Right lung (tissue), 10 donors: ENCODE measurements at places on chromosomes 5 and 9. TPM values are rescaled to one million over a fixed set of nuclear protein-coding genes. Genes with fewer than 3 reads are reported as not detected.

PLPPR1 gene
- 22.6 TPM for polyA plus RNA-seq

GABBR2 gene
- polyA plus RNA-seq = 1.4 TPM

ORM2 gene
- 1.0 TPM for polyA plus RNA-seq

MARCOL gene
- polyA plus RNA-seq = not detected

NLN gene
- 25.3 TPM for polyA plus RNA-seq

DNA sequence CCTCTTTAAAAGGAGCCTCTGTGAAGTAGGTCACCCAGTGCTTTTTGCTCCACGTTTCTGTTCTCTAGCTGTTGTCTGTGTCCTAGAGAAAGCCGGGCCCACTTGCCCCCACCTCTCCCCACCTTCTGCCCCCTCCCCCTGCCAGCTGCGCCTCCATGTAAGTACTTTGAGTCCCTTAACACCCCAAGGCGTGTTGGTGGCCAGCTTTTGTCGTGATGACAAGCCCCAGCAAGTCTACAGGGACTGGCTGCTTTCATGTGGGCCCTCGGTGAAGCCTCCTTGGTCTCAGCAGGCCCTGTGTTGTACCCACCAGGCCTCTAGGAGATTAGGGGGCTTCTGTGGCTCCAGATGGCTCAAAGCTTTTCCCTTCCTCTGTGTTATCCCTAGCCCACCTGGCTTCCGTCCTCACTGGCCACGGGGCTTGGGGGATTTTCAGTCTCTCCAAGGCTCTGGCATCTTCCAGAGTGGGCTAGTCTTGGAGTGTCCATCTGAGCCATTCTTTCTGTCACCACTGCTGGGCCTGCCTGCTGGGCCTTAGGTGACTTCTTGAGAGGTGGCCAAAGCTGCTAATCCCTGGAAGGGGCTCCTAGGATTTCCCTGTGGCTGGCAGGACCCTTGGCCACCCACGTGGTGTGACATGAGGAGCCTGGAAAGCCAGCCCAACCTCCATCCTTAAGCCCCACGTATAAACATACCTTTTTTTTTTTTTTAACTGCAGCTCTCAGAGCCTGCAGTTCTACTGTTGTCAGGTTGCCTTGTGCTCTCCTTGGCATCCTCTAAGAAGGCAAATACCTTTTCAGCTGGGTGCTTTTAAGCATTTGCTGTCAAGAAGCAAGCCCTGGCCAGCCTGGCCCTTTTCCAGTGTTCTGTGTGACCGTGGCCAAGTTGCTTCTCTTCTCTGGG, 1.1 kb upstream of the NDST1 start:
- DNase-seq = no peak

- DNase-seq = no peak
Observed at GRCh38 chr5:122259995-122260394, 52.0 kb upstream of the SNCAIP start.

- no peak for DNase-seq
Observed at GRCh38 chr9:95044731-95045508, 272.6 kb downstream of the FANCC start.

DNA sequence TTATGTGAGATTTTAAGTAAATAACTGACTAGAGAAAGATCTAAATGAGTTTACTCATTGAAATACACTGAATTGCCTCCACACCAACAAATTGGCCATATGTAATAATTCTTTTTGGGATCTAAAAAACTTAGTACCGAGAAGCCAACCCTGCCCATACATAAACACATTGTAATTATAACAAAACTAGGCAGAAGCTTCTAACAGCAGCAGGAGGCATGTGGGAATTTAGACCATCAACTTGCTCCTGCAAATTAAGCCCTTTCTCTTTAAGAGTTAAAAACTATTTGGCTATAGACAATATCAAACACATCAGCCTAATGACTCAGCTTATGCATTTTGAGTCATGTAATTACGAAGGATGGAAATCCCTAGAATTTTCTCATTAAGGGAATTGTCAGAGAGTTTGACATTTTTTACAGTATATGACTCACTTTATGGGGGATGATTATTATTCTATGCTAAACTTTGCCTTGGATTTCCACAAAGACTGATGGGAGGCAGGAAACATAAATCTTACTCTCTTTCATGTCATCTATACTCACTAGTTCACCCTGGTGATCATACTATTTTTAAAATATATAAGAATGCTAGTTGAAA, 1.0 kb downstream of the IL7R start:
- no peak for DNase-seq

- no peak for DNase-seq
Observed at GRCh38 chr9:124480621-124480981, 26.6 kb downstream of the NR5A1 start.

DNA sequence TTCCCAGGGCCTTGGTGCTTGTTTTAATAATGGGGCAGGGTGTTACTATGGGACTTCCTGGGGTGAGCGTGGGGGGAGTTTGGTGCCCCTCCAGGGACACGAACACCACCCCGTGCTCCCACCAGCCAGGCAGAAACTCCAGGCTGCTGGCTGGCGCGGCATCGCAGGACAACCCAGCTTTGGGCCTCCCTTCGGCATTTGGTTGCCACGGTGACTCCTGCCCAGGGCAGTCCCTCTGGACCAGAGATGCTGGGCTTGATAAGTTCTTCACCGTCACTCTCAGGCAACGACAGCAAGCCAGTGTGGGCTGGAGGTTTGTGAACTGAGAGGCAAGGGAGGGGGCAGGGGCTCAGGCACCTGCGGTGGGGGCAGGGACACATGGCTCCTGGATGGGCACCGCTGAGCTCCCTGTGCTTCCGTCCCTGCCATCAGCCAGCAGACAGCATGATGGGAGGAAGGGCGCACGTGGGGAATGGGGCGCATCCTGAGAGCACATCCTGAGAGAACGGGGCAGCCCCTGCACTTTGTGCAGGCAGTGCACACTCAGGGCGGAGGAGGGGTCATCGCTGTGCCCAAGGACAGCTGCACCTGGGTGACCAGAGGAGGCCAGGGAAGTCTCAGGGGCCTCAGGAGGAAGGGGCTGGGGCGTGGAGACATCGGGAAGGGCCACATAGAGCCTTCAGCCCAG, 116.4 kb downstream of the RXRA start:
- no peak for DNase-seq

GRCh38 chr5:153618307-153618706, 127.8 kb downstream of the GRIA1 start:
- no peak for DNase-seq

DNA sequence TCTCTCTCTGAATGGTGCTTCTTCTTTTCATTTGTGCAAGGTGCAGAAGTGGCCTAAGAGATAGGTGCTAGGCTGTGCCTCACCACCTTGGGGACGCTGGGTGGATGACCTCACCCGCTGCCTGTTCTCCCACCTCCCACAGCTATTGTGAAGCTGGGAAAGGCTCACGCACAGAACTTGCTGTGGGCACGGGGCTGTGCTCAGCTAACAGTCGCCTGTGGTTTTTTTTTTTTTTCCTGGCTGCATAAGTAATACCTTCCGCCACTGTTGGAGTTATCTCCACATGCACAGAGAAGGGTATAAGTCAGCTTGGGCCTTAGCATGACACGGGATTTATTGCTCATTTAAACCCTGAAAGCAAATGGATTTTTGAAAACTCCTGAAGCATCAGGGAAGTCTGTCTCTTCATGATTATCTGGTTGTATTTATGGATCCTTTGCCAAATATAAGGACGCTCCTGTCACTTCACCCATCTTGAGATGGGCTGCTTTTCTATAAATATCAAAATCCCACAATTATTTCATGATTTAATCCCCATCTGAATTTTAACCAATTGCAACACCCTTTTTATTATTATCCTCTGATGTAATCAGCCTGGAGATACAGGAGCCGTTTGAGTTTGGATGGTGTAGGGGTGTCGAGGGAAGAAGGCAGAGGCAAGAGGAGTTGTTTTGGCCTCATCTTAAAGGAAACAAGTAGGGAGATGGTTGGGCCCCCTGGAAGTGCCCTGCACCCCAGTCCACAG, 9.0 kb downstream of the DBH start:
- no peak for DNase-seq

GRCh38 chr9:136760424-136760823, 2.4 kb upstream of the LCN8 start:
- DNase-seq = no peak

DNA sequence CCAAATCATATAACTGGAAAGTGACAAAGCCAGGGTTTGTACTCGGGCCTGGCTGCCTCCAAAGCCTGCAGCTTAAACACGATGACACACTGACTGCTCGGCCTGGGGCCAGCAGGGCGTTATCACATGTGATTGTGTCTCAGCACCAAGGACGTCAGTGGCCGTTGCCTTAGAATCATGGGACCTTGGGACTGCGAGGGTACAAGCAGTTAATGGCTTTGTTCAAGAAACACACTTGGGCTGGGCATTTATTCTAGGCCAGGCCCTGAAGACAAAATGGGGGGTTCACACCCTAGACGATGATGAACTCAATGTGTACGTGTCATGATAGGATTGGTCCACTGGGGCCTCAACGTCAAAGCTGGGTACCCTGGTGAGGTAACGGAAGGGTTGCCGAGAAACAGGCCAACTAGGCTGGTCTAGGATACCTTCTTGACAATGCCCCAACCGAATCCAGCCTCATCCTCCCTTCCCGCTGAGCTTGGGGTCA, 13.0 kb downstream of the SH3PXD2B start:
- no peak for DNase-seq

GRCh38 chr5:3007577-3007976, 256.1 kb upstream of the IRX2 start:
- DNase-seq = no peak

DNA sequence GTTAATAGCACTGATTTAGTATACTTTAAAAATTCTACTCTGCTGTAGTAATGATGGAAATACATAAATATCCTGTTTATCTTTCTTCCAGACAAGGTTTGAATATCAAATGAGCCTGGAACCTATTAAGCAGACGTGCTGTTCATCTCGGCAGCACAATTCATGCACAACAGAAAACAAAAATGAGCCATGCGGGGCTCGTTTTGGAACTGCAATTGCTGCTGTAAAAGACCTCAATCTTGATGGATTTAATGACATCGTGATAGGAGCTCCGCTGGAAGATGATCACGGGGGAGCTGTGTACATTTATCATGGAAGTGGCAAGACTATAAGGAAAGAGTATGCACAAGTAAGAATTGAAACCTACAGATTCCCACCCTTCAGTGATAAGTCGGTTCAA, 79.1 kb upstream of the ITGA2 start:
- DNase-seq = no peak

DNA sequence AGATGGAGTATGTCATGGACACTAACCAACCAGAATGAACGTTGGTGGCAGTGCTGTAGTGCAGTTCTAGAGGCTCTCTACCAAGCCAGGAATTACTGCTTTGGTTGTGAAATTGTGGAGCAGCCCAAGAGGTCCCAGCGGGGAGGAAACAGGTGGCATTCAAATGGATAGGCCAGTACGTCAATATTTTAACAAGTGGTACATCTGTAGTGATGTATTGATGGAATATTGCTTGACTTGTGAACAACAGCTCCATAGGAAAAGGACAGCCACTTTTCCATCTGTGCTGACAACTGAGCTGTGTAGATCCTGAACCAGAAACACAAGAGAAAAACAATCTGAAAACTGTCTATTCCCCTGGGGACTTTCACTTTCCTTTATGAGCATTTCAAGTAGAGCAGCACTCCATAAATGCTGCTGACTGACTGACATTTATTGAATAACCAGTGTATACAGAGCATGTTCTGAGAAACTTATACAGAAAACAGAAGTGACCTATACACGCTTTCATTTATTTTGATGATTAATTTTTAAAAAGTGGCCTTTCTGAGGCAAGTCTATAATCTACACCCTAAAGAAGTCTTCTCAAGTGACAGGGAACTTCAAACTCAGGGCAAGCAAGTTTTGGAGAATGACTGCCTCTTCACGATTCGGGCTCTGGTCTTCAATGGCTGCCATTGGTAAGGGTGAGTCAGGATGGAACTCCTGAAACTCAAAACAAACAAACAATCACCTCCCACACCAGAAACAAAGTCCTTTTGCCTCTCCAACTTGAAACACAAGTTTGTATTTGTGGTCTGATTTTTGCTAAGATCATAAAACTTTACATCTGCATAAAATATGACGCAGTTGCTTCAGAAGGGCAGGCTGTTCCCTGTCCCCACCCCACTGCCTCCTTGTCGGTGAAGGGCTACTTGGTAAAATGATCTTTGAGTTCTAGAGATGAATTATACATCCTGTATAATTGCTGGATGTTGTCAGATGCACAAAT, 362.4 kb downstream of the NDUFS4 start:
- DNase-seq = no peak

- no peak for DNase-seq
Observed at GRCh38 chr5:147442224-147442623, 67.6 kb downstream of the DPYSL3 start.

DNA sequence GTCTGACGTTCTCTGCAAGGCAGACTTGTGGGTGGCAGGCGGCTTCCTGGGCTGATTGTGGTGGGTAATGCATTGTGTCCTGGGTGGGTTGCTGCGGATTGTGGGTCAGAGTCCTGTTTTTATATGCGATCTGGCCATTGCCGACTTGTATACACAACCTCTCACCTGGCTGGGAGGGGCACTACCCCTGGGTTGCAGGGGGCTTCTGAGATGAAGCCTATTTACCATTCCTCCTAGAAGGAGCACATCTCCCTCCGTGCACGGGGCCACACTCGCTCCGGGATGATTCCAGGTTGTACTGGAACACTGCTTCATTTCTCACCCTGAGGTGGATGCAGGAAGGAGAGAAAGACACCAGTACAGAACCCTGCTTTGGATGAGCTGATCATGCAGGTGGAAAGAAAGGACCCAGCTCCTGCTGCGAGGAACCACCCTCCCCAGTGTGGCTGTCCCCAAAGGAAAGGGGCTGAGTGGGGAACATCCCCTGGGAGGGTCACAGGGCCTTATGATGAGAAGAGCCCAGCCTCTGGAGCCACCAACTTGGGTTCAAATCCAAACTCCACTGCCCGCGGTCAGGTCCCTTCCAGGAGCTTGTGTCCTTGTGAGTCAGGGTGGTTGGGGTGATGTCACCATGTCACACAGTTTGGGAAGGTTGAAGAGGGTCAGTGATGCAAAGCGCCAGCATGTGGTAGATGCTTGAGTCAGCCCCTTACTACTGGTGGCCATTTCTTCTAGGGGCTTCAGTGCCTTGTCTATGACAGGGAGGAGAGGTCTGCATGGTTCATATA, 151.8 kb upstream of the COL5A1 start:
- DNase-seq = no peak
